ENCODE measurements at places on chromosomes 5 and 9.

DNA sequence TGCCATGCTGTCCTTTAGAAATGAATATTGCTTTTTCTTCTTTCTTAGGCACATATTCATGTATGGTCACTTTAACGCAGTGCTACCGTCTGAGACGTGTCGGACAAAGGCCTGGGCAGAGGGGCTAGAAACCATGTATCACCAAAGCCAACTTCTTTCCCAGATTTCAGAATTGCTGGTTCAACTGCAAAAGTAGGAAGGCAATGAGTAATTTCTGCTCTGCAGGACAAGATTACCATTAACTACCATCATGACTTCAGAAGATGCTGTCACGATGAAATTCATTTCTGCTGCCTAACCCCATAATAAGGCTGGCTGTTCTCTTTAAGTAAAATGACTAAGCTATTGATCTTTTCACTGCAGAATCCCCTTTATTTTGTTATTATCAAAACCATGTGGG lies 306.7 kb downstream of the PDE4D start:
- DNase-seq = no peak

GRCh38 chr9:85397005-85397404 lies 344.7 kb downstream of the AGTPBP1 start:
- no peak for DNase-seq

DNA sequence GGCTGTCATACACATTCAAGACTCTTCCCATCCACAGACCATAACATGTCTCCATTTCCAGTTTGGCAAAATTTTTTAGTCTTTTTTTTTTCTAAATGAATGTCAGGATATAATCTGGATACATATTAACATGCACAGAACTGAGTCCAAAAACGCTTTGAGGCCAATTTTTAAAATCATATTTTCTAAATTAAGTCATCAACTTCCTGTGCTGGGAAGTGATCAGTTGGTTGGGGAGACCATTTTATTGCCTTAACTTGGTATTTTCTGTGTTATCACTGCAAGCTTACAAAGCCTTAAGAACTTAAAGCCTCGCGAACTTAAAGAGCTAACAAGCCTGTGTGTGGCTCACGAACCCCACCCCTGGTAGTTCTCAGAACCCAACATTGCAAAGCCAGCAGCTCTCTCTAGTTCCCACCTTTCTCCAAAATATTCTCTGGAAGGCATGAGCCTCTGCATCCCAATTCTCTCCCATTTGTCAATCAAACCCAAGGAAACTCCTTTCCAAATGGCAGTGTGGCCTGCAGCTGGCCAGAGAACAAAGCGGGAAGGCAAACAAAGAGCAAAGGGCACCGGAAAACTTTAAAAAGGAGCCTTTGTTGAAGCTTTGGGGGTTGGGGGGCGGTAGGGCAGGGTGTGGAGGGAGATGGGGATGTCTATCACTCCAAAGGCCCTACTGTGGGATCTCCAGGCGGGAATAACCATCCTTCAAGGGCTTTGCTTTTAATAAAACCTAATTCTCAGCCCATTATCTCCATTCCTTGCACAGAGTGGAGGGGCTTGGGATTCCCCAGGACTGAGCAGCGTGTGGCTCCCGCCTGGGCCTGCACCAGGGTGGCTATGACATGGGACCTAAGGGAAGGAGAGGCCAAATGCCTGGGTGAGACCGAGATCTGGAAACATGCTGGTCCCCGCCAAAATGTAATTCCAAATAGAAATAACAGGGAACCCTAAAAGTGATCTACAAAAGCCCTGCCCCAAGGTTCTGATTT lies 65.0 kb downstream of the ROR2 start:
- DNase-seq = no peak

DNA sequence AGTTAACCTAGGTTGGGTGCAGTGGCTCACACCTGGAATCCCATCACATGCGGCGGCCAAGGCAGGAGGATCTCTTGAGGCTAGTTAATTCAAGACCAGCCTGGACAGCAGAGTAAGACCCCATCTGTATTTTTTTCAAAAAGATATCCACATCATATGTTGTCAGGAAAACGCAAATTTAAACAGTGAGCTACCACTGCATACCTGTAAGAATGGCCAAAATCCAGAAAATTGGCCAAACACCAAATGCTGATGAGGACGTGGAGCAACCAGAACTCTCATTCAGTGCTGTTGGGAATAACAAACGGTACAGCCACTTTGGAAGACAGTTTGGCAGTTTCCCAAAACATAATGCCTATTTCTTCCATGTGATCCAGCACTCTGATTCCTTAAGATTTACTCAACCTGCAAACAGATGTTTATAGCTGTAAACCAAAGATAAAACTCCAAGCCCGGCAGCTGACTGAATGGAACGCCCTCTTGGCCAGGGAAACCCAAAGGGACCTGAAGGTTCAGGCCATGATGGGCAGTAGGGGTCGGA lies 12.4 kb downstream of the CEL start:
- no peak for DNase-seq

DNA sequence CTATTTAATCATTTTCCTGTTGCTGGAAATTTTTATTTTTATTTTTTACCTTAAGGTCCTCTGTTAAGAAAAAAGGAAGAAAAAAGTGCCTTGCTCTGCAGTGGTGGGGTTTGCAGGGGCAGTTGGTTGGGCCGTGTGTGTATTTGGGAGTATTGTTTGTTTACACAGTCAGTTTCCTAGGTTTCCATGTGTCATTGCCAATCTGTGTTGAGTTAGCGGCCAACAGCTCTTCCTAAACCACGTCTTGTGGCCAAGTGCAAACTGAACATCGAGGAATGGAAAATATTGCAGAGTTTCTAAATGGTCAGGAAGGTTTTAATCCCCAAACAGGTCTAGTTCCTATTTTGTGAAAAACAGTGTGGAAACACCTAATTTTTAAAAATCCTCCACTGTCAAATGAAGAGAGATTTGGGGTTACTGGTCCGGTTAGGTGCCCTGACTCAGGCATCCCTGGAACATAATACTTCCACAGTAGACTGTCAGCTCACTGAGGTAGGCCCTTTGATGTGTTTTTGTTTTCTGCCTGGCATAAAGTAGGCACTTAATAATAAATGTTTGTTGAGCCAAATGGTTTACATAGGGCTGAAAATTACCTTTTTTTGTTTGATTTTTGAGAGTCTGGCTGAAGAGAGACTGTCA lies 37.0 kb downstream of the MAMDC2 start:
- no peak for DNase-seq

- DNase-seq = no peak
Observed at GRCh38 chr5:159864885-159865691, 51.2 kb upstream of the ADRA1B start.

GRCh38 chr5:130141659-130142320 lies 237.5 kb downstream of the CHSY3 start:
- DNase-seq = no peak

GRCh38 chr5:14017904-14018303 lies 73.4 kb upstream of the DNAH5 start:
- no peak for DNase-seq

DNA sequence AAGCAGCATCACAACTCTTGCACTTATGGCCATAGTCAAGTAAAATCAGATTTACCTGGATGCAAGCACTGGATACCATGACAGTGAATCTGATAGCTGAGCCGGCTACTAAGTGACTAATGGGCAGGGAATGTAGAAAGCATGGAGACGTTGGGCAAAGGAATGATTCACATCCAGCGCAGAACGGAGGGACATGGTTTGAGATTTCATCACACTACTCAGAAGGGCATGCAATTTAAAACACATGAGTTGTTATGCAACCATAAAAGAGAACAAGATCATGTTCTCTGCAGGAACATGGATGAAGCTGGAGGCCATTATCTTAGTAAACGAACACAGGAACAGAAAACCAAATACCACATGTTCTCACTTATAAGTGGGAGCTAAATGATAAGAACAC lies 169.1 kb upstream of the PIK3R1 start:
- no peak for DNase-seq

GRCh38 chr5:59741599-59741998 lies 151.9 kb downstream of the PDE4D start:
- DNase-seq = no peak

DNA sequence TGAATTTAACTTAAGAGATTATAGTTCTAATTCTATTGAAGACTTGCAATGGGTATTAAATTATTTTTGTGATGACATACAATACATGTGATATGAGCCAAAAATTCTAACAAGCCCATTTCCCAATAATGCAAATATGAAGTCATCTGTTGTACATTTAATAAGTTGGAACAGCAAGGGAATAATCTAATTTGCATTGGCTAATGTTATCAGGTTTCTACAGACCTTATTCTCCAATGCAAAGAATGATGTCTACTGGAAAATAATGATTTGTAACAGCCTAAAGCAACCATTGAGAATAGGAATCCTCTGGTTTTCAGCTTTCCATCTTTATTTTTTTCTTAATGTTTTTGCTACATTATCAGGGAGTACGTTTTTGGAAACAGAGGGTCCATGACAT lies 89.1 kb upstream of the MINAR2 start:
- DNase-seq = no peak

GRCh38 chr5:78647838-78648358 lies 674 bp downstream of the LHFPL2 start:
- DNase-seq = no peak

DNA sequence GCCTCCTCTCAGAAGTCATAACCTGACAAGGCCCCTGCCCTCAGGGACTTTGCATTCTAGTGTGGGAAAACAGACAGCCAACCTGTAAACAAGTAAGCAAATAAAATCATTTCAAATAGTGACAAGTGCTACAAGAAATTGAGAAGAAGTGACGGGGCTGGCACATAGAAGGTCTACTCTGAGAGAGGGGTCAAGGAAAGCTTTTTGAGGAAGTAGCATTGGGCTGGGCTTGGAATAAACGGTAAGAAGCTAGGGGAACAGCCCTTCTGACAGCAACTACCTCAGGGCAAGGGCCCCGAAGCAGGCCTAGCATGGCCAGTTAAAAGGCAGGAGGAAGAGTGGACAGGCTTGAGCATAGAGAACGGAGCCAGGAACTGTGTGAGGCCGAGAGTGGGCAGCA lies 4.8 kb upstream of the SLC2A8 start:
- no peak for DNase-seq

DNA sequence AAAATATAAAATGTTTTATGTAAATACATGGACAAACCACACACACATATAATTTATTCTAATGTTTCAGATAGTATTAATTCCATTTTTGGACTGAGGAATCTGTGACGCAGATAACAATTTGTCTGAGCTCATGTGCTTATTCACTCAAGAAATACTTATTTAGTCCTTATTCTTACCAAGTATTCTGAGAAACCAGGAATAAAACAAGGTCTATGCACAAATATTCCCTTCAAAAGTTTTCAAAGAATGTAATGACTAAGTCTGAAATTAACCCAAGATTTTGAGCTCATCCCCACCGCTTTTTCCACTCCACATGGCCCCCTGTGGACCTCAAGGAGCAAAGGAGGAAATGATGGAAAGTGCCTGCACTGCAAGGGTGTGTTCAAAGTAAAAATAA lies 1022.3 kb downstream of the EFNA5 start:
- no peak for DNase-seq

GRCh38 chr5:74085186-74085585 lies 459.2 kb downstream of the ARHGEF28 start:
- no peak for DNase-seq

DNA sequence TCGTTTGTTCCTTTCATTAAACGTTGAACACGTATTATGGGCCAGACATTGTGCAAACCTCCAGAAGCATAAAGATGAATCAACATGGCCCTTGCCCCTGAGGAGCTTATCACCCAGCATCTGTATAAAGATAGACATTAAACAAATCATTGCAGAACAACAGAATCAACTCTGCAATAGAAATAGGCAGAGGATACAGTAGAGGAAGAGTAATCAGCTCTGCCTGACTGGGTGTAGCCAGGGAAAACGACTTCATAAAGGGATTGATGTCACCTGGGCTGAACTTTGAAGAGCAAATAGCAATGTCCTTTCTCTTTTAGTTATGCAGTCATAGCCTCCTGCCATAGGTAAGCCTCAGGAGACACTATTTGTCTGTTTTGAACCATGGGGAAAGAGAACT lies 13.4 kb downstream of the RGS7BP start:
- no peak for DNase-seq

- DNase-seq = no peak
Observed at GRCh38 chr9:135587658-135588057, 26.1 kb downstream of the PAEP start.

DNA sequence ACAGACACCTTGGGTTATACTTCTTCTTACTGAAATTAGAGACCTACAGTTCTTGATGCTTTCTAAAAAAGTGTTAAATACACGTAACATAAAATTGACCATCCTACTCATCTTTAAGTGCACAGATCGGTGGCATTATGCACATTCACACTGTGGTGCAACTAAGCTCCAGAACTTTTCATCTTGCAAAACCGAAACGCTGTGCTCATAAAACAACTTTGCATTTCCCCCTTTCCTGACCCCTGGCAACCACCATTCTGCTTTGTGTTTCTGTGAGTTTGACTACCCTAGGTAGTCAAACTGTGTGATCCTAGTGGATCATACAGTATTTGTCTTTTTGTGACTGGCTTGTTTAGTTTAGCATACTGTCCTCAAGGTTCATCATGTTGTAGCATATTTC lies 3.9 kb downstream of the MVB12B start:
- no peak for DNase-seq

DNA sequence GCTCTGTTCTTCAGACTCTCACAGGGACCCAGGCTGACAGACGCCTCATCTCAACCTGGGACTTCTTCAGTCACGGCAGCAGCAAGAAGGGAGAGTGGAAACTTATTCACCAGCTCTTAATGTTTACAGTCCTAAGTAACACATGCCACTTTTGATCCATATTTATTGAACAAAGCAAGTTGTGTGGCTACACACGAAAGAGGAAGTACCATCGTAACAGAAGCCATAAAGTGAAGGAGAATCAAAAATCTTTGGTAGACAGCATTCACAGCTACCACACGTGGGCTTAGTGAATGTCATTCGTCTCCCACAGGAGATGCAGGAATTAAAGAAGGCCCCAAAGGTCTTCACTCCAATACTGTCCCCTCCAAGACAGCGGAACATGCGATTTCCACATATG lies 582.6 kb downstream of the CETN3 start:
- no peak for DNase-seq

DNA sequence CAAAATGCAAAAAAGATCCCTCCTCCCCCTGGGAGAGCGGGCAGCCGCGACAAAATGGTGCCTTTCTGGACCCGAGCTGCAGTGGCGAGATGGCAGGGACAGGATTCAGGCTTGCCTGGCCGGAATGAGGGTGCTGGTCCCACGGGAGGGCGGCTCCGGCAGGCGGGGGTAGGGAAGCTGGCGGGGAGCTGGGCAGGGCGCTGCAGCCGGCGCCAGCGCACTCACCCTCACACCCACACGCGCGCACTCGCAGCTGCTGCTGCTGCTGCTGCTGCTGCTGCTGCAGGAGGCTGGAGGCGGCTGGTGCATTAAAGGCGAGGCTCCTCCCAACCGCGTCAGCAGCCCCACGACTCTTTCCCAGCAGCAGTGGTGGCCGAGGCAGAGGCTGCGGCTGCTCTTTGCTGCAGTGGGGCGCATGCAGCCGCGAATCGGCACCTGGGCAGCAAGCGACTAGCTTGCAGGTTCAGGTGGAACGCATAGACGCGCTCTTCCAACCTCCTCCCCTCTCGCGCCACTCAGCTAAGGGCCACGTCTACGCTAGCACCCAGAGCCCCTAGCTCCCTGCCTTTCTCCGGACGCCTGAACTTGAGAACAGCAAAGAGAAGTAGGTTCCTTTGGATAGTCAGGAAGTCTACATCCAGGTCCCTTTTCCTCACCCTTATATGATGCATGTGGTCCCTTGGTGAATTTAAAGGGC lies at the start of gene PPP2R2B:
Gene PPP2R2B, minus strand, starts transcription at position 282 of the 697 bp plus-strand sequence.
- peak; percentile 22 for DNase-seq

Measured in stimulated activated CD4-positive, alpha-beta T cell treated with anti-CD3 and anti-CD28 coated beads, Interleukin-12 subunit alpha, Interleukin-12 subunit beta, amount 100 ng/mL, for 4 hours (primary cell).